ENCODE measurements at places on chromosomes 4 and X.

- no peak for DNase-seq
Observed at GRCh38 chrX:77733342-77733741, 52.7 kb downstream of the ATRX start.

- no peak for DNase-seq
Observed at GRCh38 chr4:47667552-47667951, 170.3 kb downstream of the CORIN start.

DNA sequence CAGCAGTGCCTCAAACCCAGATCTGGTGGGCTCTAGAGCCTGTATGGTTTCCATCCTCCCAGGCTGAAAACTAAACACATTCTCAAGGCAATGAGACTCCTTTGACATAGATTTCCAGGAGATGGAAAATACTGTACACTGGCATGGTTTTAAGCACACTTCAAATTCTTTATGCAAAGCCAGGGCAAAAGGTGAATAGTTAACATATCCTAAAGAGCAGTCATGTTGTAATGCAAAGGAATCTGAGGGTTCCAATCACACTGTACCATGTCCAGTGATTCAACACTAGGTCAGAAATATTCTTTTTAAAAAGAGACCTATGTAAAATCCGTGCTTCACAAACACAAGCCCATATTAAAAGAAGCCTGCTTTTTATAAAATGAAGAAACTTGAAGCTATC lies 195.3 kb downstream of the QDPR start:
- DNase-seq: no peak

DNA sequence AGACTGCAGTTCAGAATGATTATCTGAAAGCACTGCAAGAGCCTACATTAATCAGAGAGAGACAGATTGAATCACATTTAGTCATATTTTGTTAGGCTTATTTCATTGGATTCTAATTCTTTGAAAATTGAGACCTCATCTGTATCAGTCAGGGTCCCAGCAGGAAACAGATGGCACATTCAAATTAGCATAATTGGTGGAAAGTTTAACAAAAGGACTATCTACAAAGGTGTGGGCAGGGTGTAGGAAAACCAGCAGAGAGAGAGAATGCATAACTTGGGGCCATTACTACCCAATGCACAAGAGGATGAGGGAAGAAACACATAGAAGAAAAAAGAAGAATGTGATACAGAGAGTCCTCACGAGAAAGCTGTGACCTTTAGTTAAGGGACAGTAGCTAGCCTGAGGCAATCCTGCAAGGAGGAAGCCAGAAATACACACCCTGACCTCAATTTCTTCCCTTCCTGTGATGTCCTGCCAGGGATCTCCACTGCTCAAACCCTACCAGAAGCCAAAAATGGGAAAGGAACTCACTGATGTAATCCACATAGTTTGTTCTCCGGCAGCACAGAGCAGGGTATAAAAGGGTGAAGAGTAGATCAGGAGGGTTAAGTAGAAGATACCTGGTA lies 17.7 kb upstream of the XKRX start:
- DNase-seq: no peak

- DNase-seq: no peak
Observed at GRCh38 chr4:89871211-89871610, 23.4 kb upstream of the MMRN1 start.

- DNase-seq: no peak
Observed at GRCh38 chrX:7925867-7926472, 1.2 kb downstream of the PNPLA4 start.

DNA sequence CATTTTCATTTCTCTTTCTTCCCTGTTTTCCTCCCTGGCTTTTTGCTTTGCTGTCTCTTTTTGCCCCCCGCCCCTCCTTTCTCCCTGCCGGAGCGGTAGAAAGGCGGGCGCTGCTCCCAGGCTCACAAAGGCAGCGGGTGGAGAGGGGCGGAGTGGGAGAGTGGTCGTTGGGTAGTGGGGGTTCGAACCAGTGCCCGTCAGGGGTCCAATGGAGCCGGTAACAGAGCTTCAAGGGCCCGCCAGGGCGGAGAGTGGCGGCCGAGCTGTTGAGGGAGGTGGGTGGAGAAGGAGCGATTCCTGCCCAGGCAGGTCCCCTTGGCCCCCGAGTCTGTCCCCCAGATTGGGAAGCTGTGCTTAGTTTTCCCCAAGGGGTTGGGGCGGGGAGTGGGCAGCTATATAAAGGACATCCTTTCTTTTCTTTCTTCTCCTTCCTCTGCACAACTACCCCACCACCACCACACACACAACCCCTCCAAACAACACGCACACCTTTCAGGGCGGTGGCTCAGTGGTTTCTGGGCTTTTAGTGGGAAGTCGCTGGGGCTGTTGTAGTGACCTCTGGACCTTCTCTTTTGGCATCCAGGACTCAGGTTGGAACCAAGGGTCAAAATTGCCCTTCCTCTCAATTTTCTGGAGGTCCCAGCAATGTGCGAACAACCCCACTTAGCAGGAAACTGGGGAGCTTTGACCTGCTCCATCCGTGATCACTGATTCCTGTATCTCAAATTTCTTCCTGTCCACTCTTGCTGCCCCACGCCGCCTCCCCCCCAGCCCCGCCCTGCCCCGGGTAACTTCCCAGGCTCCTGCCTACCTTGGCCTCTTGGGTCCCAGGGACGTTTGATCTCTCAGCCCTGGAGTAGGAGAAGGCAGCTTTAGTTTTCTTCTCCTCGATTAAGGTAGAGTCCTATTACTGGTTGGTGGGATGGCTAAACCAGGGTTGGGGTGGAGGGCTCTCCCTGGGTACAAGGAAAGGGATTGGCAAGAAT lies 1.9 kb downstream of the EFNB1 start:
- no peak for DNase-seq

DNA sequence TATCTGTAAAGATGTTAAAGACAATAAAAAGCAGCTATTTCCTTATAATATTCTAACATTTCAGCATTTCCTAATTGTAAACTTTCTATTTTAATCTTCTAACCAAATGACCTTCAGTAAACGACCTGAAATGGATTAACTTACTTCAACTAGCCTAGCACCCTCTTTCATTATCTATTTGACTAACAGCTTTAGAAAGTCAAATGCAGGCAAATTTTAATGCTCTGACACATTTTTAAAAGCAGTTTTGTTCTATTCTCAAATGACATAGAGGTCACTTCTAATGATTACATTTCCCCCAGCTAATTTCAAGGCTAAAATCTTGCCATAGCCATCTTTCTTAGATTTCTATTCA lies 41.9 kb downstream of the SLC7A11 start:
- no peak for DNase-seq

DNA sequence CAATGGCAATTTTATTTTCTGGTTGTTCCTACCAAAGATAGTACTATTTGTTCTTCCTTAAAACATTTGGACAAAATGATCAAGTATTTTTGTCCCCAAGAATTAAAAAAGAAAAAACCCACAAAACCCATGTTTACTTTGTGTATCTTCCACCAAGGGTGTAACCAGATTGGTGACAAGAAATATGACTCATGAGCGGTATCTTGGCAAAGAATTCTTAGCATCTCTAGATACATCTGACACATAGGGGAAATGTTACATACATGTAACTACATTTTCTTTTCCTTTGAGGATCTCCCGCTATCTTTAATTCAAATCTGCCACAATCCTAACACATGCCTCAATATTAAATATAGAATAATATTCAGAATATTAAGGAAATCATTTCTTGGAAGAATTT lies 78.7 kb downstream of the WDFY3 start:
- no peak for DNase-seq

- no peak for DNase-seq
Observed at GRCh38 chr4:6095023-6095752, 77.0 kb upstream of the C4orf50 start.

DNA sequence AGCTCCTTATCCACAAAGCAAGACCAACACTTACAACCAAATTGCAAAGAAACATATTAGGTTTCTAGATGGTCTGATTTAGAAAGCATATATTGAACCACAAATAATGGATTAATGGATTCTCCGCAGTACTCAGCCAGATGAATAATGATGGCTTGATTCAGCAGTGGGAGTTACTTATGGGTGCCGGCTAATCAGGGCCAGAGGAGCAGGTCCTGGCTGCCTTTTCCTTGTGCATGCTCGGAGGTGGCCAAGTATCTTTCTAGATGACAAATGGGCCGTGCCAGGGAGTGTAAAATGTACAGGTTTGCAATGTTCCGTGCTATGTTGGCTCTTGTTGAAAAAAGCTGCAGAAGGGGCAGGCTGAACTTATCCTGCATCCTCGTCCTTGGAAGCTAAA lies 70.2 kb downstream of the VCX3A start:
- DNase-seq: no peak

DNA sequence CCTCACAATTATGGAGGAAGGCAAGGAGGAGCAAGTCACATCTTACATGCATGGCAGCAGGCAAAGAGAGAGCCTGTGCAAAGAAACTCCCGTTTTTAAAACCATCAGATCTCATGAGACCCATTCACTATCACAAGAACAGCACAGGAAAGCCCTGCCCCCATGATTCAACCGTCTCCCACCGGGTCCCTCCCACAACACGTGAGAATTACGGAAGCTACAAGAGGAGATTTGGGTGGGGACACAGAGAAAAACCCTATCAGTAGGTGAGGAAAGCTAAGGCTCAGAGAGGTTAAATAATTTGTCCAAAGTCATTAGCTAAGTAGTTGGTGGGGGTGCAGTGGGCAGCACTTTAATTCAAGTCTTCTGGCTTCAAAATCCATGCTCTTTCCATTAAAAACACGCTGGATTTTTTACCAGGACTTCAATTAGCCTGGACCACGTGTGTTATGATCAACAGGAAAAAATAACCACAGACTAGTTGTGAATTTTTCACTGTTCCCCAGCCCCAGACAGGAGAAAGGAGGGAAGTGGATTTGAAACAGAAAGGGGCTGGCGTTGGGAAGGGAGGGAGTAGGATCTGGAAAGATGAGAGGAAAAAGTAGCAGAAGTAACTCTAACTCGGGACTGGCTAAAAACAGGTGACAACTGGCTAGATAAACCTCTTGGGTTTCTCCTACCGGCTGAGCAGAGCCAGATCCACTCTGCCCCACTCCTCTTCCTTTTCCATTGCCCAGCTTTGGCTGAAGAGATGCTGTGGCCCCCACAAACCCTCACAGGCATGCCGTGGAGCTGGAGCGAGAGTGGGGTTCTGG lies 986 bp downstream of the MTMR8 start:
- DNase-seq: no peak

DNA sequence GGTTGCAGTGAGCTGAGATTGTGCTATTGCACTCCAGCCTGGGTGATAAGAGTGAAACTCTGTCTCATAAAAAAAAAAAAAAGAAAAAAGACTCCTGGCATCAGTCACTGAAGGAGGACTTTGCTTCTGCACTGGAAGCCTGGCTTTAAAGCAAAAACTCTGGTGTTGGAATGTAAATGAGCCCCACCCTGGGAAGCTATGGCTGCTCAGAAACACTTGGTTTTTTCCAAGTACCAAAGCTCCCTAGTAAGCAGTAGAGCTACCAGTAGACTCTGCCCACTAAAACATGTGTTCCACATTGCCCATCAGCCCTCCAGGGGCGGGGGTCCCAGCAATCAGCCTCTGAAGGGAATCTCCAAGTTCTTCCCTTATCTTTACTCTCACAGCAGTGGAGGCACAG lies 154.4 kb downstream of the SHROOM3 start:
- DNase-seq: no peak

DNA sequence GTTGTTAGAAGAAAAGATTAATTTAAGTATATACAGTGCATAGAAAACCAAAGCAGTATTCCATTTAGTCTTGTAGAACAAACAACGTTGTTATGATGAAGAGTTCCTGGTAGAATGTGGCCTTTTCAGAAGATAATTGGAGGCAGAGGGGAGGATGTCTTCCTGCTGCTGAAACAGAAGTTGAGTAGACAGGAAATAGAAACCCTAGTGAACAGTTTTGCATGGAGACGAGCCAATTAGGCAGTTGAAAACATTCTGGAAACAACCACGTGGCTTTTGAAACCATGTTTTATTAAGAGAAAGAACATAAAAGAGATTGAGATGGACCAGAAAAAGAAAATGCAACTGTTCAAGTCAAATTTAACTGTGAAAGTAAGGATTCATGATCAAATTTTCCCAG lies 325.2 kb downstream of the CAMK2D start:
- DNase-seq: peak; percentile 45

DNA sequence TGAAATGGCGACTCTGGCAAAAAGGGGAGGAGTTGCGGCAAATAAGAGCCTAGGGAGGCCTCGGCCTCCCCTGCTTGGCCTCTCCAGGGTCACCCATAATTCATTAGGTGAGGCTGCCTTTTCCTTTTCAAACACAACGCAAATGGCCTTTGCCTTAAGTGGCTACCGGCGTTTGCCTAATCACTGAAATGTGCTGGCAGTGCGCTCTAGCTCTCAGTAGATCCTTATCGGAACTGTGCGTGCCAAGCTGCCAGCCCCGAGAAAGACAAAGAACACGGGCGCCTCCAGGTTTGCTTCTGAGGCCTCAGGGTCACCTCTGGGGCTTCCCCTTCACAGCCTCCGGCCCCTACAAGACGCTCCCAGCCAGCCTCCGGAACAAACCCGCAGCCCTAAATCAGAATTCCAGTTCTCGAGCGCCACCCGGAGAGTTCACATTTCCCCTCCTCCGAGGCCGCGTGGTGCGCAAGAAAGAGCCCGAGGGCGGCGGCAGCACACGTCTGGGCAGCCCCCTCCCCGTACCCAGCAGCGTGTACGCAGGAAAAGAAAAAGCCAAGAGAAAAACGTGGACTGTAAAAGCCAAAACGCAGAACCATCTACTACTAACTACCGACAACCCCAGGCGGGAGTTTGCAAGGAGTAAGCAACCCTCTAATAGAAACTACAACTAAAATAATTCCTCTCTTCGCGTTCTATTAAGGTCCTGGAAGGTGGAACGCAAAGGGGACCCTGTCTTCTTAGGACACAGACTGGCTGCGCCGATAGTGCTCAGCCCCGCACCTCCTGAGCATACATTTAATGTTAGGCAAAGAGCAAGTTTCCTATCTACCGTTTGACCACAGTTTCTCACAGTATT lies 76.5 kb upstream of the BCOR start:
- no peak for DNase-seq

GRCh38 chrX:1657367-1658070 lies 42.7 kb downstream of the ASMT start:
- peak; percentile 86 for DNase-seq

DNA sequence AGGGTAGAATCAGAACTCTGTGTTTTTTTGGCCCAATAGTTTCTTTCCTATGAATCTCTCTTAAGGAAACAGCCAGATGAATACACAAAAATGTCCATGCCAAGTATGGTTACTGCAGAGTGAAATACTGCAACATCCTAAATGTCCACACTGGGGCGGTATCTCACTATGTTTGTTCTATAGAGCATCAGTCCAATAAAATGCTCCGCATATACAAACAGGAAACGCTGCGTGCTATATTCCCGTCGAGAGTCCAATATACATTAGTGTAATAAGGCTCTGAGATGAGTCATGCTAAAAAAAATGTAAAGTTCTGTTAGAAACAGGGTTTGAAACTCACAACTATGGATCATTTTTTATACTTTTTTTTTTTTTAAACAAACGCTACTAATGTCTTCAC lies 72.9 kb upstream of the ENOX2 start:
- DNase-seq: peak; percentile 35
